A549 treated with Mapracorat at 1 μM for 4 hours (cell line): ENCODE measurements at places on chromosomes 6 and 20. TPM values are rescaled to one million over a fixed set of nuclear protein-coding genes. Genes with fewer than 3 reads are reported as not detected.

DYNLT2 gene
- total RNA-seq = 0.44 to 0.81 TPM (median 0.53 TPM) in 5 replicates

PRKN gene
- total RNA-seq = 0.07 TPM in 2 of 5 replicates, not detected in the others

RIPPLY2 gene
- total RNA-seq = 0.13 to 0.99 TPM (median 0.31 TPM) in 4 of 5 replicates, not detected in the other

PM20D2 gene
- 9.5 to 14.3 TPM (median 13.4 TPM) in 5 replicates for total RNA-seq

BMP5 gene
- 0.04 TPM in 1 of 5 replicates, not detected in the others for total RNA-seq

BEND6 gene
- total RNA-seq = 0.70 to 0.99 TPM (median 0.87 TPM) in 5 replicates

FNDC11 gene
- 0.18 to 0.46 TPM (median 0.25 TPM) in 5 replicates for total RNA-seq

PLAGL2 gene
- 14.7 to 16.4 TPM (median 15.1 TPM) in 5 replicates for total RNA-seq

DEF6 gene
- 0.10 to 0.19 TPM in 2 of 5 replicates, not detected in the others for total RNA-seq

PTCRA gene
- total RNA-seq = not detected in 5 replicates

NKX2-2 gene
- total RNA-seq = not detected in 5 replicates

STK35 gene
- total RNA-seq = 11.1 to 13.0 TPM (median 11.8 TPM) in 5 replicates

OXT gene
- total RNA-seq = not detected in 5 replicates

WFDC10B gene
- total RNA-seq = not detected in 5 replicates
